ENCODE measurements at places on chromosomes 13 and 19.

GRCh38 chr13:26051231-26051656 lies 572 bp downstream of the SHISA2 start:
- DNase-seq: no peak

DNA sequence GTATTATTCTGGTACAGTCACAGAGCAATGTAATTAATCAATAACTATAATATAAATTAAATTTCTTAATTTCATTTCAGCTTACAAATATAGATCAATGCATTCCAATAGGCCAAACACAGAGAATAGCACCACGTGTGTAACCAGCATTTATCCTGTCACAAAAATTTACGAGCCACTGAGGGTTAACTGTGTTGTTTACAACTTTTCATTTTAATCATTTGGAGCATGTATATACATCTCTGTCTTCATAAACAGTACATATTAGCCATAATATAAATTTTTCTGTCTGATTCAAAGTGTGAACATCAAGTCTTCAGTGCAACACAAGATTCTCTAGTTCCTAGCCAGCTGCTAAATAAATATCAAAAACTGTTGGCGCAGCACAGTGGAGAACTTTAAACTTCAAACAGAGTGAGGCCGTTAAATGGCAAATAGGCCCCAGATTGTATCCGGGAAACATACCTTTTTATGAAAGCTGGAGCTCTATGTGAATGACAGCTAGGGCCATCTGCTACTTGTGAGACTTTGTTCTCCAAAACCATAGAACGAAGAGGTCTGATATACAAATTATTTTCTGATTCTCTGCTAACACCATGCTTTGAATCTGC lies 105.1 kb downstream of the TBC1D4 start:
- no peak for DNase-seq

DNA sequence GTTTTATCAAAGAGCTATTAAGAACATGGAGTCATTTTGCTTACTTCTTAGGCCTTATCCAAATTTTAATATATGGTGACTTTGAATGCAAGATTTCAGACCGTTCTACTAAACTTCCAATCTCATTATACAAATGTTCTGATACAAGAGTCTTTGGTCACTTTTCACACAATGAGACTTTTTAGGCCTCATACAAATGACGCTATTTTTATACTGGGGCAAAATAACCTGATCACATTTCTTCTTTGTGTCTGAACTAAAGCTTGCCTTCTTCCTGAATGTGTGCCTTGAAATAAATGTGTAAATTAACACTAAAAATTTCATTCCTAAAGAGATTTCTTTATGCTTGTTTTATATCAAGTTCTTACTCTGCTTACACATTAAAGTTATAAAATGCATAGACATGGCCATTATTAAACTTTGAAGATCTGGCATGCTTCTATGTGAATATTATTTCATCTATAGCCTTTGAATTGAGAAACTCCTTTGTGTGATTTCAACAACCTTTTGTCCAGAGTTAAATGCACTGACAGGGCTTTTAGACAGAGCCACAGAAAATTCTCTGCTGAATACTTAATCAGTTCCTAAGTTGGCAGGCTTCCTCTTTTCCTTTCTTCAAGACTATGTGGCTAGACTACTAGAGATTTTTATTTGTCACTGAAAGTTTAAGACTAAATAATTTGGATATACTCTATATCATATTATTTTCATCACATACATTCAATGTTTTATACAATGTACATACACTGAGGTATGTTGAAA lies 86.1 kb downstream of the EDNRB start:
- DNase-seq: no peak

DNA sequence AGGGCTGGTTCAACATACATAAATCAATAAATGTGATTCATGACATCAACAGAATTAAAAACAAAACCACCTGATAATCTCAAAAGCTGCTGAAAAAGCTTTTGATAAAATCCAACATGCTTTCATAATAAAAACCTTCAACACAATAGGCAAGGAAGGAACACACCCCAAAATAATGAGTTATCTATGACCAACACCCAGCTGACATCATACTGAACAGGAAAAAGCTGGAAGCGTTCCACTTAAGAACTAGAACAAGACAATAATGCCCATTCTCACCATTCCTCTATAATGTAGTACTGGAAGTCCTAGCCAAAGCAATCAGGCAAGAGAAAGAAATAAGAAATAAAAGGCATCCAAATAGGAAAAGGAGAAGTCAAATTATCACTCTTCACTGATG lies 116.2 kb upstream of the FREM2 start:
- DNase-seq: no peak

GRCh38 chr13:104015646-104016396 lies 949.6 kb upstream of the SLC10A2 start:
- DNase-seq: no peak

DNA sequence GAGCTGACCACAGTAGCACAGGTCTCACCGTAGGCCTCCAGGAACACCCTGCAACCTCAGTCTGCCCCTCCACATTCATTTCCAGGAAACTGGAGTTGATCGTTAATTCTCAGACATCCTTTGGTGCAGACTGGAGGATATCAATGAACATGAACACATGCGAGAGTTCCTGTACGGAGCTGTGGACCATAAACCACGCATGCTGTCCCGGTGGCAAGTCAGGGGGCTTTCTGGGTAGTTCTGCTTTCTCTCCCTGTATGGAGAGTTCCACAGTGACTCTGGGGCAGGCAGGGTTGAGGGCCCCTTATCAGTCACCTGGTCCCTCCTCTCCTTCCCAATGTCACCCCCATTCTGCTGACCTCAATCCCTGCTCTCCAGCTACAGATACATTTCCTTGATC lies 55.5 kb upstream of the URI1 start:
- DNase-seq: no peak

DNA sequence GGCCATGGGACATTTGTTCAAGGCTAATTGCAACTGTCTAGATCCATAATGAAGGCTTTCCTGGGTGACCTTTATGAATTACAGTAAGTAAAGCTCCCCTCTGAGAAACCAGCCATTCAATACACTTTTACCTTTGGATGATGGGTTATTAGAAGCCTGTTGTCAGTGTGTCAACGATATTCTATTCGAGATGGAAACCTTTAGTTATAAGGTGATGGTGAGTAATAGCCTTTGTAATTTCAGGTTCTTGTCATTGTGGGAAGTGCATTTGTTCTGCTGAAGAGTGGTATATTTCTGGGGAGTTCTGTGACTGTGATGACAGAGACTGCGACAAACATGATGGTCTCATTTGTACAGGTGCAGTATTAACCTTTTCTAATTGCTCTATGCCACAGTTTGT lies 261.7 kb downstream of the ITGBL1 start:
- no peak for DNase-seq

- no peak for DNase-seq
Measured at GRCh38 chr19:48284896-48285295, 15.0 kb downstream of the ZNF114 start.

GRCh38 chr19:53466726-53467484 lies 628 bp upstream of the ZNF813 start:
- no peak for DNase-seq

DNA sequence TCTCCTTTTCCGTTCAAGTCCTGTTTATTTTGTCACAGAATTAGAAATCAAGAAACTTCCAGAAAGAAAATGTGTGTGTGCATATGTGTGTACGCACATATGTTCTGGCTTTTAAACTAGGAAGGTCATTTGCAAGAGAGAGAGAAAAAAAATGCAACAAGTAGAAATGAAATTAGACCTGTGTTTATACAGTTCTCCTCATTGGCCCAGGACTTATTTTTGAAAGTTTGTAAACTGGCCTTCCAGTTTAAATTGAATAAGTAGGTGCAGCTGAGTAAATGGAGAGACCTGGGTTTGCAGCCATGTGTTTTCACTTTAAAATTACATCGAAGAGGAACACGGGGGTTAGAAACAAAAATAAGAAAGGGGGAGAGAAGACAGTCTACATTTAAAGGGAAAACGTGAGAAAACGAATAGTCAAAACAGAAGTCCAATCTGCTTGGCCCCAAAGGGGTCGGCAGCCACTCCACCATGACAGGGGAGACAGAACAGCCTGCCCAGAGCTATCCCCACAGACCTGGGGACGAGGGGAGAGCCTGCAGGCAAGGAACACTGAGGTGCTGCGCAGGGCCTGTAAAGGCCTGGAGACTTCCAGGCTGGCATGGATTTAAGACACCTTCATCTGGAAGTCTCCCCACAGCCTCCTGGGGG lies 216.8 kb upstream of the MAB21L1 start:
- no peak for DNase-seq

GRCh38 chr13:28535734-28536133 lies 40.8 kb upstream of the FLT1 start:
- DNase-seq: no peak
